Activated CD4-positive, CD25-positive, alpha-beta regulatory T cell treated with anti-CD3 and anti-CD28 coated beads, Interleukin-2, amount 50 U/mL, for 72 hours (primary cell): ENCODE measurements at places on chromosomes 7 and 10.

GRCh38 chr7:47100817-47101435, 481.0 kb downstream of the TNS3 start:
- no peak for DNase-seq

- no peak for DNase-seq
Observed at GRCh38 chr7:133629701-133630100, 376.8 kb downstream of the EXOC4 start.

DNA sequence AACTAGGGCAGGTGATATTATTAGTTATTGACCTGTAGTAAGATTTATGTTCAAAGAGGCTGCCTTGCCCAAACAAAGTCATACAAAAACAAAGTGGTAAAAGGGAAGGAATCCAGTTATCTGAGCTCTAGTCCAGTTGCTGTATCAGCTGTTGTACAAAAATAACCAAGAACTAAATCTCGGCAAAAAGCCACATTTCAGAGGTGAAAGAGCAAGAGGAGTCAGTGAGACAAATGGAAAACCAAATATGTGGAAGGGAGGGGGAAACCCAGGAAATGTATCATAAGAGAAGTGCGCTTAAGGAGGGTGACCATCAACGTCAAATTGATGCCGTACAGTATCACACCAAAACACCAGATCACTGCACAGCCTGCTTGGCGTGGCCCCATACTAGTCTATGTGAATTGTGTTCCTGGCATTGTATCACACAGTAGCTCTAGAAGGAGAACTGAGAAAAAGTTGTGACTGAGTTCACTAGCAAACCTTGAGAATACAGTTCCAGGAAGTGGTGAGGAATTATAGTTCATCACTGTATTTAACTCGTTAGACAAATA, 6.4 kb downstream of the AGBL3 start:
- DNase-seq = no peak

DNA sequence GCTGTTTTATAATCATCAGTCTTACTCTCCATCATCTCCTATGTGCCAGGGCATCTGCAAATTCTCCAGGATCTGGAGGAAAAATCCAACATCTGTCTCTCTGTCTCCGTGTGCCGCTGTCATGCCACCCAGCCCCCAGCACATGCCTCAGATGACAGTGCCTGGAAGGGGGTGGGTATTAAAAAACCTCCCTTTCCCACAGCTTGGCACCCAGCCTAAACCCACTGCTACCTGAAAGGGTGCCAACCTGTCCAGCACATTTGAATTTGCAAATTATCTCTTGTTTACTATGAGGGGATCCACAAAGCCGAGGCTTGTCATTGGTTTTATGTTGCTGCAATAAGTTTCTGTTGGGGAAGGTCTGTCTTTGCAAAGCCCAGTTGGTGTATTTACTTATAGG, 73.1 kb downstream of the EMX2 start:
- no peak for DNase-seq

GRCh38 chr10:83934641-83935338, 204.5 kb upstream of the GHITM start:
- DNase-seq = no peak

DNA sequence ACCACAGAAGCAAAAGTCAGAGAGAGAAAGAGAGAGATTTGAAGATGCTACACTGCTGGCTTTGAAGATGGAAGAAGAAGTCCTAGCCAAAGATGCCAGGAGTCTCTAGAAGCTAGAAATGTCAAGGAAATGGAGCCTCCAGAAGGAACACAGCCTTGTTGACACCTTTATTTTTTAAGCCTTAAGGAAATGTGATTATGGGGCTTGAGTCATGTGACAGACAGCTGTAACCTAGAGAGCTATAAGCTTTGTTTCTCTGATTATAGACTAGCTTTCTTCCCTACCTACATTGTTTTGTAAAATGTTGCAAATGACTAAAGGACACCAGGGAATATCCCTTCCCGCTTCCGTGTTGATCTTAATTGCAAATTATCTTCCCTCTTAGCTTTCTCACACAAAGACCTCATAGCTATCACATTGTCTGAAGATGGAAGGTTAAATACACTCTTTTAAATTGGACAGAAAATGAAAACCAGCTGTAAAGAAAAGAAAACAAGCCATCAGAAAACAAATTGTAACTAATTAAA, 199.9 kb downstream of the ARHGAP12 start:
- DNase-seq = no peak

DNA sequence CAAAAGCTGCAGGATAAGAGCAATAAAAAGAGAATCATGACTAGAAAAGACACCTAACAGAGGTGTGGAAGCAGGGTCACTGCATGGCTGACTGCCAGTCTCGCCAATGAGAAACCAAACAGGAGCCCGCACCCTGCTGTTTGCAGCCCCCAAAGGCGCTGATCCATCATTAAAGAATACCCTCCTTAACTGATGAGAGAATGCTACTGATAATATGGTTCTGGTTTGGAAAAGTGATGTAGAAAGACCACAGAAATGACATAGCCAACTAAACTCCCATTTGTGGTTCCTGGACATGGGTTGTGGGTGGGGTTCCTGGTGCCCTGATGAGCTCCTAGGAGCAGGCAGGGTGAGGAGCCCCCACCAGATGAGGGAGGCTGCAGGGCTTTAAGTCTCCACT, 207.4 kb downstream of the TNS3 start:
- DNase-seq = no peak

GRCh38 chr7:26709210-26709990, 155.0 kb downstream of the SKAP2 start:
- no peak for DNase-seq

DNA sequence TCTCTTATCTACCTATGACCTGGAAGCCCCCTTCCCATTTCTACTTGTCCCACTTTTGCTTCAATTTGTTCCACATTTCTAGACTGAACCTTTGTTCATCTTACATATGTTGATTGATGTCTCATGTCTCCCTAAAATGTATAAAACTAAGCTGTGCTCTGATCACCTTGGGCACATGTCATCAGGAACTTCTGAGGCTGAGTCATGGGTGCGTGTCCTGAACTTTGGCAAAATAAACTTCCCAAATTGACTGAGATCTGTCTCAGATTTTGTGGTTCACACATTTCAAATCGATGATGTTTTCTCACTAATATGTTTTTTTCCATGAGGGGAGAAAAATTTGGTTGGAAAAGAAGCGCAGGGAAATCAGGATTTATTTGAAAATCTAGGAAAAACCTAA, 406.2 kb upstream of the LRRTM3 start:
- DNase-seq = no peak

- DNase-seq = no peak
Observed at GRCh38 chr7:12102126-12102525, 109.0 kb upstream of the TMEM106B start.

GRCh38 chr7:17185690-17186070, 112.8 kb upstream of the AHR start:
- no peak for DNase-seq

DNA sequence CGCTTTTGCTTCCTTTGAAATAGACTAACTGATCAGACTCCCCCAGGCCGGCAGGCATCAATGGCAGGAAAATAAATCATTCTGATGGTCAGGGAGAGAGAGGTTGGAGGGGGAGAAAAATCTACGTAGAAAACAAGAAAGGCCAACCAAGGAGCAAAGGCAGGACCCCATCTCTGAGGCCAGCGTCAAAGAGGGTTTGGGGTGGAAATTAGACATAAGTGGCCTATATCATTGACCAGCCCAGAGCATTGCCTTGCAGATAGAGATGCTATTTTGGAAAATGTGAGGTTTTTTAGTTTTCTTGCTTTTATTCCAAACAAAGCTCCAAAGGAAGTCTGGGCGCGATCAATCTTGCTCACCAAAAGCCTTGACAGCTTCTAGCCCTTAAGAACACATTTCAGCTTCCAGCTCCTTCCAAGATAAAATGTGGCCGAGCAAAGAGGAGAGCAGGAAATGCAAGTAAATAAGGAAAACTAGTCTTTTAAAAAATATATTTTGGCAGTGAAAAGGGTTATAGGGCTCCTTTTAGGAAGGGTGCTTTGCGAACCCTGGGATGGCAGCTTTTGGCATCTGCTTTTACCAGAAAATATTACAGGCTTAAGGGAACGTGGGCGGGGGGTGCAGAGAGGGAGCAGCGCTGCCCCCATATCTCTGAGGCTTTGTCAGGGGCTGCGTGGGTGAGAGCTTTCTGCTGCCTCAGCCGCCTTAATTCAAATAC, 2.0 kb upstream of the HOXA2 start:
- no peak for DNase-seq

DNA sequence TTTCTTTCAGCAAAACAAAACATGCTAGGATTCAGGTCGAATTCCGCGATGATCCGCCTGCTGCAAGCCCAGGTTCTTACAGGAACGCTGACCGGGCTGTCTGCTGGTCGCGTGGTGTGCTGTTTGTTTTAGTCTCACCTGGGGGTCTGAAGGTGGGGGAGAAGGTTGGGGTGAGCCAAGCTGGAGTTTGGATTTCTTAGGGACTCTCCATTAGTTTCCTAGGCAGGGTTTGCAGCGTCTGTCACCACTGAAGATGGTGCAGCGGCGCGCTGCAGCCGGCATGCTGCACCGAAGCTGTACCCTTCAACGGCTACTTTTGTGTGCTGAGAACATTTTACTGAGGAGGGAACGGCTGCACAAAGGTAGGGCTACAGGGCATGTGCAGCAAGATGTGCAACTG, 48.7 kb downstream of the GCC1 start:
- DNase-seq = no peak

DNA sequence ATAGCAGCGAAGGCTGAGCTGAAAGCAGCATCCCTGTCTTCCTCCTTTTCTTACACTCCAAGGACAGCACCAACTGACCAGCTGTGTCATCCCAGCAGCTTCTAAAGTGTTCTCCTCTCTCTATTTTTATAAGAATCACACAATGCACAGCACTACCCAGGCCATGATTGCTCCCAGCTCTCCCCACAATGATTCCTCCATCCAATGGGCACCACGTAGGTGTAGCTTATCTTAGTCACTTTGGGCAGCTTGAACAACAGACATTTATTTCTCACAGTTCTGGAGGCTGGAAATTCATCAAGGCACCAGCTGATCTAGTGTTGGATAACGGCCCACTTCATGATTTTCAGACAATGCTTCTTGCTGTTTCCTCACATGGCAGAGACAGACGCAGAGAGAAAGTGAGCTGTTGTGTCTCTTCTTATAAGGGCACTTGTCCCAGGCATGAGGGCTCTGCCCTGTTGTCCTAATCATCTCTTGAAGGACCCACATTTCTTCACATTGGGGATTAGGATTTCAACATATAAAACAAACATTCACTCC, 92.0 kb upstream of the CDC14C start:
- DNase-seq = no peak

- DNase-seq = no peak
Observed at GRCh38 chr7:96303686-96304443, 18.0 kb downstream of the SLC25A13 start.

GRCh38 chr10:22445495-22445894, 100.2 kb downstream of the SPAG6 start:
- no peak for DNase-seq

DNA sequence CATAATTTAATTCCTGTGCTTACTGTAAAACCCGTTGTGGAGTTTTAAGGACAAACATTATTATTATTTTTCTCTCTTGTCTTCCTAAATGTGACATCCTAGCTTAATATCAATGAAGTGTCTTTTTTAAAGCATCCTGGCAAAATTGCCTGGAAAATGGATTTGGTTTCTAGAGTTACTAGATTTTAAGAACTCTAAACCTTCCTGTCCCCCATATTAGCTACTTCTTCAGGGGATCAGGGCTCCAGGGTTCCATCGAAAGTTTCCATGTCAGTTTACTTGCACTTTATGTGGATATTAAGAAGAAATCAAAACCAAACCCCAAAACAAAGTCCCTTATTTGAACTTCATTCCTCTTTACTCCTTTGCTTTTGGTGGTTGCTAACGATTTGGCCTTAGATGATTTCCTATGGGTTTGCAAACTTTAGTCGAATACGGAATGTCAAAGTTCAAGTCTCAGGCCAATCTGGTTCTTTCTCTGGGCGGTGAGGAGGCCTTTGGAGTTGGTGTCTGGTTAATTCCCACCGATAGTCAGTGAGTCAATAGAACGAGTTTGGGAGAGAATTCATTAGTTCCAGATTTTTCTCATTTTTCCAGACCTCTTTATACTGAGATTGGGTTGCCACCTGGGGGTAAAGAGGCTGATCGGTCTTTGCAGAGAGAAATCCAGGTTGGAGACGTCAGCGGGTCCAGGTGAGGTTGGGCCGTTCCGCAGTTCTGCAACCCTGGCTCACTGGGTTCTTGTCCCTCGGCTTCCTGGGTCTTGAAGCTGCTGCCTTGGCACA, 1.1 kb downstream of the CUX1 start:
- DNase-seq = no peak

DNA sequence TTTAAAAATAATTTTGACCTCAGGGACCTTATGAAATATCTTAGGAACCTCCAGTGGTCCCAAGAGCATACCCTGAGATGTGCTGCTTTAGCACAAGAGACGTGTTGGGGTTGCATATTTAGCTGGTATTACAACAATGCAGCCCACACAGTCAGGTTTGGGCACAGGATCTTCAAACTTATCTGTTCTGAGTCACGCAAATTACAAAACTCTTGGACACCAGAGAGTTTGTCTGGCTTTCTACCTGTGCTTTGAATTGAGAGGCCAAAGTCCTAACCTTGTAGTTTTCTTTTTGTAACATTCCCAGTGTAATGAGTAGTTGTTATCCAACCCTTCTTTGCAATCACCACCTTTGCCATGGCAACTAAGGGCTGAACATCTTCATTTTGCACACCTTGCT, 163.5 kb upstream of the PCLO start:
- no peak for DNase-seq

GRCh38 chr7:12401538-12402364, 1.9 kb downstream of the VWDE start:
- DNase-seq = no peak

GRCh38 chr10:26503911-26504310, 65.8 kb downstream of the APBB1IP start:
- DNase-seq = no peak
